Activated T-helper 2 cell treated with anti-CD3 and anti-CD28 coated beads, Interferon-gamma antibody, Interleukin-2, Interleukin-4, amounts not matched to agents 10 μg/mL and 5 μg/mL and 100 μg/mL, durations not matched to agents 14 hours and 24 hours and 36 hours (primary cell): ENCODE measurements at places on chromosomes 5 and 9. TPM values are rescaled to one million over a fixed set of nuclear protein-coding genes. Genes with fewer than 3 reads are reported as not detected.
A peak's percentile ranks its signal among the peaks of the same experiment; 100 is the strongest.

The CDC37L1 gene
- total RNA-seq: 10.0 and 10.2 TPM in 2 replicates

DNA sequence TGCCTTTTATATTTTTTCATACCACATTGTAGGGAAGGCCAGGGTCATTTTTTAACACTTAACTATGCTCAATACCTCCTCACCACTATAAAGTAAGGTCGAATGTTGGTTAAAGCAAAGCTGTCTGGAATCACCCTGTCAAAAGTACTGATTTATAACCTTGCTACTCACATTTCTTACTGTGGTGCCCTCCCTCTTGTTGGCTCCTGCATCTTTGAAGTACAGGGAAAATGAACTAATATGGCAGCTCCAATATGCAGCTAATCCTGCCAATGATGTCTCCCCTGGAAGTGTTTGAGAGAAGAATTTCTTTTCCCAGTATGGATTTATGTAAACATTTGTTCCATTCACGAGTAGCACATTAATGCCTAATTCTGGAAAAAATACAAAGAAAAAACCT lies 108.4 kb upstream of the RPS23 start:
- peaks cover 2% of the 10 kb centered on the region for H3K36me3 ChIP-seq
- H3K27me3 ChIP-seq: peaks cover 2% of the 10 kb centered on the region
- DNase-seq: no peak
- no peak overlapping the region for H3K4me3 ChIP-seq

The GABRA6 gene
- total RNA-seq: not detected in 2 replicates

The CCT5 gene
- total RNA-seq: 494 and 522 TPM in 2 replicates

- no peak overlapping the region for H3K27ac ChIP-seq
- DNase-seq: no peak
- H3K4me3 ChIP-seq: no peak overlapping the region
- H3K27me3 ChIP-seq: peaks cover 15% of the 10 kb centered on the region
- H3K4me1 ChIP-seq: peaks cover 19% of the 10 kb centered on the region
Observed at GRCh38 chr9:127162046-127162863, 39.8 kb upstream of the ANGPTL2 start.

The HCN1 gene
- total RNA-seq: not detected in 2 replicates

- peak overlapping the region; percentile 94 for H3K27ac ChIP-seq
- peak; percentile 58 for DNase-seq
- peaks cover 37% of the 10 kb centered on the region for H3K36me3 ChIP-seq
- H3K4me1 ChIP-seq: peaks cover 29% of the 10 kb centered on the region
- H3K4me3 ChIP-seq: peak overlapping the region; percentile 93
Observed at GRCh38 chr5:172187118-172188032, 649 bp downstream of the STK10 start.

GRCh38 chr9:123655681-123656423 lies 274.1 kb downstream of the DENND1A start:
- H3K27me3 ChIP-seq: peaks cover 14% of the 10 kb centered on the region
- H3K36me3 ChIP-seq: peaks cover 3% of the 10 kb centered on the region
- no peaks in the 10 kb centered on the region for H3K4me1 ChIP-seq
- no peak for DNase-seq

The CTXN3 gene
- not detected in 2 replicates for total RNA-seq

DNA sequence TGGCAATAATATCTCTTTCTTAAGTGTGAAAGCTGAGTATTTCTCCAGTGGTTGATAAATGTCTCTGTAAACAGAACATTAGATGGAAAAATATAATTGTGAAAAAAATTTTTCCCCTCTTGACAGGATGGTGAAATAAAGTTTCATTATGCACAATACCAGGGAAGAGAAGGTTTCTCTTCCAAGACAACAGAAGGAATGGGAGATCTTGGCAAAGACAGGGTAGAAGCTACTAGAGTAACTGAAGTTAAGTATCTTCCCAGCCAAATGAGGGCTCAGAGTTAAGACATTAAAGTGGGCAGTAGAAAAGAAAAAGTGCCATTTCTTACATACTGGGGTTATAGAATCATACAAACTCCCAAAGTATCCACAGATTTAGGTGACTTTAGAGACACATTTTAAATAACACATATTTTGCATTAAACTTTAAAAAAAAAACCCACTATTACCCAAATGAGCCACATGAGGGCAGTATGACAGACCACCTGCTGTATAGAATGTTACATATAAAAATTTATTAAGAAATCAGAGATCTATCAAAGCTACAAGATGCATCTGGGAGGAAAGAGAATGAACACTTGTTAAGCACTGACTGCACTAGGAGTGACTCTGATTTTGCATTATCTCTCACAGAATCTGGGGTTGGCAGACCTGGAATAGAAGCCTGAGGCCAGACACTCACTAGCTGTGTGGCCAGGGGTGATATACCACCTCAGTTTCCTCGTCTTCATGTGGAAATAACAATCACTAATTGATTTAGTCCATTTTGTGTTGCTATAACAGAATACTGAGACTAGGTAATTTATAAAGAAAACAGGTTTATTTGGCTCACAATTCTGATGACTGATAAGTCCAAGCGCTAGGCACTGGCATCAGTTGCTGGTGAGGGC lies 98.5 kb downstream of the ARSB start:
- H3K4me3 ChIP-seq: no peak overlapping the region
- H3K27me3 ChIP-seq: peaks cover 13% of the 10 kb centered on the region
- no peak for DNase-seq
- no peak overlapping the region for H3K27ac ChIP-seq

- H3K4me3 ChIP-seq: no peak overlapping the region
- no peaks in the 10 kb centered on the region for H3K4me1 ChIP-seq
- no peaks in the 10 kb centered on the region for H3K36me3 ChIP-seq
- DNase-seq: no peak
Observed at GRCh38 chr5:79349881-79350280, 114.0 kb downstream of the JMY start.

DNA sequence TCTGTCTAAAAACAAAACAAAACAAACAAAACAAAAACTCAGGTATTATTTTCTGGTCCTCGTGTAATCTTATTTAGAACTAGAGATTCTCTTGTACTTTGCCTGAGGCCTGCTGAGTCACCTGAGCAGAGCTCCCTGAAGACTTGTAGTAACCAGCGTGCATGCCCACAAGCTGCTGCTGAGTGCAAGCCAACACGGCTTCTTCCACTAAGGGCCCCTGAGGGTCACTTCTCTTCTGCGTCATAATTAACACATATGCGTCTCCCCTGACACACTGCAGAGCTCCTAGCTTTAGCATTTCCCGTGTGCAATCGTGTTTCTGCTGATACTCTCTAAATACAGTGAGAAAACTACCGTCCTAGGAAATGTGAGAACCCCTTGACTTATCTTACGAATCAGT lies 10.9 kb upstream of the NDFIP1 start:
- H3K4me3 ChIP-seq: no peak overlapping the region
- peaks cover 41% of the 10 kb centered on the region for H3K4me1 ChIP-seq
- DNase-seq: no peak

- no peaks in the 10 kb centered on the region for H3K4me1 ChIP-seq
- no peak for DNase-seq
- H3K27ac ChIP-seq: no peak overlapping the region
- H3K4me3 ChIP-seq: no peak overlapping the region
Observed at GRCh38 chr5:124111886-124112285, 599.9 kb downstream of the CSNK1G3 start.

The OCLN gene
- 0.11 and 0.21 TPM in 2 replicates for total RNA-seq

GRCh38 chr5:75192804-75193203 lies 43.9 kb downstream of the ANKRD31 start:
- no peak overlapping the region for H3K27ac ChIP-seq
- no peak overlapping the region for H3K4me3 ChIP-seq
- no peaks in the 10 kb centered on the region for H3K36me3 ChIP-seq

- H3K36me3 ChIP-seq: no peaks in the 10 kb centered on the region
- no peak for DNase-seq
- no peaks in the 10 kb centered on the region for H3K4me1 ChIP-seq
- H3K27me3 ChIP-seq: no peaks in the 10 kb centered on the region
- no peak overlapping the region for H3K4me3 ChIP-seq
Observed at GRCh38 chr9:1269533-1270315, 219.6 kb downstream of the DMRT2 start.

The TRIP13 gene
- total RNA-seq: 36.6 and 37.6 TPM in 2 replicates

DNA sequence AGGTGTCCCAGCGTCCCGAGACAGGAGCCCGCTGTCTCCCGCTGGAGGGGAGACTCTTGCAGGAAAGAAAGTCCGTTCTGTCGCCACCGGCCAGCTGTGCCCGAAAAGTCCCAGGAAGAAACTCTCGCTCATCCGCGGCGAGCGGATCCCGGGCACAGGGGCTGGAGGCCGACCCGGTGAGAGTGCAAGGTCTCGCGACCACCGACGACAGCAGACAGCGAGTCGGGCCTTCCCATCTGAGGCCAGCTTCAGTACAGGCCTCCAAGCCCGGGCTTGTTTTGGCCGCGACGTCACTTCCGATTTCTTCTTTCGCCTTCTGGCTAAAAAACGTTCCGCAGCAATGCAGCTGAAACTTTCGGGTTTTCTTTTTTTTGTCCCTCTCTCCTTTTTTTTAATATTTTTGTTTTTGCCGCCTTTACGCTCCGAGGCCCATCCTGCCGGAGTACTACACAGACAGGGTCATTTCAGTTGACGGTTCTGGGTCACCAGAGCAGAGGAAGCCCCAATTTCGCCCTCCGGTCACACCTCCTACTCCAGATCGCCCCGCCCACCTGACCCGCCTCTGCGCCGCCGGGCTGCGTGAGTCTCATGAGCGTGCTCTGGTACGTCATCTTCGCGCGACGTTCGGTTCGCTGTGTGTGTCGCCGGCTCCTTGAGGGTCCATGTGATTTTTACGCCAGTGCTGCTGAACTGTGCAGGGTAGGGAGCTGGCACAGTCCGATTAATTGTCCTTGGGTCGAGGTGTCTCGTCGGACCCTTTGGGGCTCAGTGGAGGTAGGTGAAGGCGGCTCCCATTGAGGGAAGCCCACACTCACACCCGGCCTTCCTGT lies at the start of the genes ANKRA2 and UTP15:
Gene ANKRA2, minus strand, starts transcription at position 501 of the 830 bp plus-strand sequence. CDS start 2,758 bp downstream, outside the sequence.
Gene UTP15, plus strand, starts transcription at position 605 of the 830 bp plus-strand sequence. CDS start 1,602 bp downstream, outside the sequence.
- no peaks in the 10 kb centered on the region for H3K27me3 ChIP-seq
- peak; percentile 97 for DNase-seq
- peaks cover 25% of the 10 kb centered on the region for H3K4me1 ChIP-seq
- H3K27ac ChIP-seq: peak within 1 kb of the TSS; percentile 95
- H3K36me3 ChIP-seq: peaks cover 31% of the 10 kb centered on the region
- peak within 1 kb of the TSS; percentile 96 for H3K4me3 ChIP-seq

GRCh38 chr5:62306896-62307689 lies 1.1 kb downstream of the KIF2A start:
- H3K36me3 ChIP-seq: peaks cover 56% of the 10 kb centered on the region
- peak overlapping the region; percentile 93 for H3K27ac ChIP-seq
- peak overlapping the region; percentile 99 for H3K4me3 ChIP-seq
- H3K27me3 ChIP-seq: no peaks in the 10 kb centered on the region

The AQP3 gene
- total RNA-seq: 2.1 TPM in 2 replicates

The SCGB3A2 gene
- total RNA-seq: not detected in 2 replicates
